Hematopoietic multipotent progenitor cell treated with erythropoietin and hydrocortisone succinate and interleukin-3 and kit ligand, for 17 days (in vitro differentiated cells): ENCODE measurements at places on chromosomes 7 and 10.

DNA sequence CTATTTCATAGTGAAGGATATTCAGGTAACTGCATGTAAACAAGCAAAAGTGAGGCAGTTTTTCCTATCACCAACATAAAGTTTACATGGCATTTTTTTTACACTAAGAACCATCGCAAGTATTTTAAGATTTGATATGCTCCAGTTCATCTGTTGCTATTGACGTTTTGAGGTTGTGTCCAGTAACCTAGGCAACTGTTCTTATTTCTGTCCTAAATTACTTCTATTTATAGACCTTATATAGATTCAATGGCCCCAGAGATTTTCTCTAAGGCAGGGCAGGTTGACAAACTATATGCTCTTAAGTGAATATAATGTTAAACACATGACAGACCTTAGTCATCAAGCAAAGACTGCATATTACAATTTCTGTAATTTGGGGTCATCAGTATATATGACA, 830.2 kb upstream of the LRRTM3 start:
- DNase-seq, result no peak

GRCh38 chr7:114856625-114857024, 65.3 kb upstream of the MDFIC start:
- DNase-seq, result no peak

- DNase-seq, result no peak
These were observed 22.5 kb upstream of the SH3PXD2A start for GRCh38 chr10:103877861-103878260.

DNA sequence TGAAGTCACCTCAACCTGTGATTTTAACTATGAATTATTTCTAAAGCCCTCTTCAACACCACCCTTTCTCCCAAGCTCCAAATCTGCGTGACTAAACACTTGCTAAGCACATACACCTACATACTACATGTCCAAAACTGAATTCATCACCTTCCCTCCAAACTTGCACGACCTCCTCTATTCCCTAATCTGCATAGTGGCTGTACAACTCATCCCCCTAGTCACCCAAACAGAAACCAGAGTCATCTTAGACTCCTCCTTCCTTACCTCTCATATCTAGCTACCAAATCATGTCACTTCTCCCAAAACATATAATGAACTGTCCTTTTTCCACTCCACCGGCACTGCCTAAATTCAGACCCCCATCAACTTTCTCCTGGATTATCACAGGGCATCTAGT, 16.2 kb downstream of the ARHGAP21 start:
- DNase-seq, result no peak

DNA sequence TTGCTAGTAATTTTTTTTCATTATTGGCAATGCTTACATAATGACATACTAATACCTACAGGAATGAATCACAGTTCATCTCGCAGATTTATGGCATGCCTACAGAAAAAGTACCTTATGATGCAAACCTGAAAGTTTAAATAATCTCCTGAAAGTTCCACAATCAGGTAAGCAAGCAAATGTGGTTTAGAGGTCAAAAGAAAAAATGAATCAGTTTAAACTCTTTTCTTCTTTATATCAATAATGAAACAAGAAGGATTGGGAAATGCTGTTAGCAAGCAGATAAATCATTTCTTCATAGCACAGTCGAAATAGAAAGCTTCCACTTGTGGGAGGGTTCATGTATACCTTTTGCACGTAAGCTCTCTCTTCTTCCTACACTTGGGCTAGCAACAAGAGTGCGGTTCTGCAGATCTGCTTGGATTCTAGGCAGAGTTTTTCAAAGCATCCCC, 53.7 kb upstream of the MTPN start:
- no peak for DNase-seq

DNA sequence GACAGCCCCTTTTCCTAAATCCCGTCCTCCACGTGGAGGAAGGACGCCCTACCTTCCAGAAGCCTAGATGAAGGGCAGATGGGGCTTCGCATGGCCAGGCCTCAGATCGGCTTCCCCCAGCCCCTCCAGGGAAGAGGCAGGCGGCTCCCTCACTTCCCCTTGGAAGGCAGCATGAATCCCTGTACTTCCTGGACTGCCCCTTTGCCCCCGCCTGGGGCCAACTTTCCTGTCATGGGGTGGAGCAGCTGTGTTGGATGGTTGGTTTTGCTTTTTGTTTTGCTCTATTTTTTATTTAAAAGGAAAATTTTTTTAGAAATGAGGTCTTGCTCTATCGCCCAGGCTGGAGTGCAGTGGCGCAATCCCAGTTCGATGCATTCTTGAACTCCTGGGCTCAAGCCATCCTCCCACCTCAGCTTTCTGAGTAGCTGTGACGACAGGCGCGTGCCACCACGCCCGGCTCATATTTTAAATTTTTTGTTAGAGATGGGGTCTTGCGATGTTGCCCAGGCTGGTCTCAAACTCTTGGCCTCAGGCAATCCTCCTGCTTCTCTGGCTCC, 27.2 kb downstream of the GTF2IRD1 start:
- no peak for DNase-seq

GRCh38 chr10:122782911-122783310, 62.7 kb downstream of the CUZD1 start:
- DNase-seq, result no peak

DNA sequence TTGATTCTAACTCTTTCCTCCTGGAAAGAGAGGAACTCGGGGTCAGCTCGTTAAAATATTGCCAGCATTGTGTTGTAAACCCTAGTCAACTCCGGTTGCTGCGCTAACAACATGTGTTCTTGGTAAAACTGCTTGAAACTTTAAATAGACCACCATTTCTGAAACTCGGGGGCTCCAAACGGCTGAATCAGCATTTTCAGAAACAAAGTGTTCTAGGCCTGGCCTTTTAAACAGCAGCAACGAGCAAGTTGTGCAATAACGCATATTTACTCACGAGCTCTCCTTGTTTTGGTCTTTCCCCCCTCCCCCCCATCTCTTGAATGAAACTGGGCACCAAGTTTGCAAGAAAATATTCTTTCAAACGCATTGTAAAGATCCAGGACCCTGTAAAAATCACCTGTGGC, 9.2 kb upstream of the GRB10 start:
- DNase-seq, result peak; percentile 26

DNA sequence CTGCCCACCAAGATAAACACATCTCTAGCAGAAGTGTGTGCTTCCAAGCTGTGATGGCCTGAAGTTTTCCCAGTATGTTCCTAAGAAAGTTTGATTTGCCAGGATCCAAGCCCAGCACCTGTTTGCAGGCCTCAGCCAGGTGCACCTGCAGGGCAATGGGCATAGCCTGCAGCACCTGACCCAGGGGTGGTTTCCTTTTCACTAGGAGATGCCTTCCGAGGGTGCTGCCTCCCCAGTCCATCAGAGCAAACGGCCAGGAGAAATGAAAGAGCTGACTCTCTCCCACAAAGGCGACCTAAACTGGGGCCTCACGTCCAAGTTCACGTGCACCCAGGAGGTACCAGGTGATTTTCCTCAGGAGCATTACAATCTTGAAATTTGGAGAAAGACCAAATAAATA, 7.1 kb downstream of the UCMA start:
- DNase-seq, result no peak

DNA sequence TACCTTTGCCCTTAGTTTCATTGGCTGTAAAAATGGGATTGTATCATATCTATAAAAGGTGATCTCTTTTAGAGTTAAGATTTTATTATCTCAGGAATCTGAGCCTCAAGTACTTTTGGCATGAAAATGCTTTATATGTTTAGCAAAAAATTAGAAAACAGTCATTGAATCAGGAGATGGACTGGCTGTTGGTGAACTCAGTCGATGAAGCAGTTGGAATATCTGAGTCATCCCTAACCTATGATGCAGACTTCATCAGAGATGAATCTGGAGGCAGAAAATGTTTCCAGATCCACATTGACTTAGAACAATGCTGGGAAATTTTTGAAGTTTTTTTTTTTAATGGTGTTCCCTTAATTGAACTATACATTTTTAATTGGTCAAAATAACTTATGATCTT, 228.5 kb downstream of the SLC25A13 start:
- no peak for DNase-seq

- no peak for DNase-seq
These were observed 69.9 kb downstream of the APBB1IP start for GRCh38 chr10:26508016-26508415.

- DNase-seq, result no peak
These were observed 73.5 kb downstream of the VOPP1 start for GRCh38 chr7:55498770-55499169.

DNA sequence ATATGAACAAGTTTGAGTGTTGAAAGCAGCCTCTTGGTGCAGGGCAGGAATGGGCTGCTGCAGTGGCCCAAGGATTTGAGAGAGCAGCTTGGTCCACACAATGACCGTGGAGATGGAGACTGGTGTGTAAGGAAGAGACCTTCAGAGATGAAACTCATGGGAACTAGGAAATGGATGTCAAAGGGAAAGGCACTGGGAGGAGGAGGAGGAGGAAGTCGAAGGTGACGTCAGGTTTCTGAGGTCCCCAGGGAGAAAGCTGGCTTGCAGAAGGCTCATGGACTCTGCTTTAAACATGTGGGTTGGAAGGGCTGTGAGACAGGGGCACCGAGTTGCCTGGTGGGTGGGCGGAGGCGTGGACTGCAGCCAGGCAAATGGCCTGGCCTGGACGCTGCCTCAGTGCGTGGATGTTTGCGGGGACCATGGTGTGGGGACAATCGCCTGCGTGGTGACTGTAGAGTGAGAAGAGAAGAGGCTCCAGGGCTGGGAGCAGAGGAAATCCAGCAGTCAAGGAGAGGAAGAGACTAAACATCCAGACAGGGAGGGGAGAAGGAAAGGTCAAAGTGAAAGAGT, 14.6 kb downstream of the C10orf71 start:
- no peak for DNase-seq

DNA sequence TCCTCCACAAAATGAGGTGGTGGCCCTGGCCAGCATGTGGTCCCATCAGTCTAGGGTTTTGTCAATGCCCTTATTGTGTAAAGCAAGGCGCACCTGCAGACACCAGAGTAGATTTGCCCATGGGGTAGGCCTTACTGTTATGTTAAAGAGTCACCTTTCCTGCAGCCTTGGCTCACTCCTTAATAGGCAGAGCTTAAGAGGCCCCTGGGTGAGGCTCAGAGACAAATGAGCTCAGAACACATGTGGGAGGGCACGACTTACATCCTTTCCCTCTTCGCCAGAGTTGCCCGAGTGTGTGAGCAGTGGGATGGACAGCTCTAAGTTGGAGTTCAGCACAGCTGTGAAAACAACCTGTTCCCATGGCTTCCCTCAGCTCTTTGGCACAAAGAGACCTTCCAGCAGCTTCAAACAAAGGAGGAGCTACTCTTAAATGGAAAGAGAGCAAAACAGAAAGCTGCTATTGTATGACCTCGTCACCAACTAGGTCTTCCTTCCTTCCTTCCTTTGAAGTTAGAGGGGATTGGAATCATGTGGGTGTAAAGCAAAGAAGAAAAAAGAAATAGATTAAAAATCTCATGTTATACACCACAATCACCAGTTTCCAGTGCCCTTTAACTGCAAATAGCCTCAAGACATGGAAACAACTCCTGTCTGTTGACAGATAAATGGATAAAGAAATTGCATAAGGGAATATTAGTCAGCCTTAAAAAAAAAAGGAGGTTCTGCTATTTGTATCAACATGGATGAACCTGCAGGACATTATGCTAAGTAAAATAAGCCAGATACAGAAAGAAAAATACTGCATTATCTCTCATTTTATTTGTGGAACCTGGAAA, 11.9 kb upstream of the XPNPEP1 start:
- no peak for DNase-seq

GRCh38 chr7:151798851-151799448, 78.0 kb downstream of the PRKAG2 start:
- no peak for DNase-seq

DNA sequence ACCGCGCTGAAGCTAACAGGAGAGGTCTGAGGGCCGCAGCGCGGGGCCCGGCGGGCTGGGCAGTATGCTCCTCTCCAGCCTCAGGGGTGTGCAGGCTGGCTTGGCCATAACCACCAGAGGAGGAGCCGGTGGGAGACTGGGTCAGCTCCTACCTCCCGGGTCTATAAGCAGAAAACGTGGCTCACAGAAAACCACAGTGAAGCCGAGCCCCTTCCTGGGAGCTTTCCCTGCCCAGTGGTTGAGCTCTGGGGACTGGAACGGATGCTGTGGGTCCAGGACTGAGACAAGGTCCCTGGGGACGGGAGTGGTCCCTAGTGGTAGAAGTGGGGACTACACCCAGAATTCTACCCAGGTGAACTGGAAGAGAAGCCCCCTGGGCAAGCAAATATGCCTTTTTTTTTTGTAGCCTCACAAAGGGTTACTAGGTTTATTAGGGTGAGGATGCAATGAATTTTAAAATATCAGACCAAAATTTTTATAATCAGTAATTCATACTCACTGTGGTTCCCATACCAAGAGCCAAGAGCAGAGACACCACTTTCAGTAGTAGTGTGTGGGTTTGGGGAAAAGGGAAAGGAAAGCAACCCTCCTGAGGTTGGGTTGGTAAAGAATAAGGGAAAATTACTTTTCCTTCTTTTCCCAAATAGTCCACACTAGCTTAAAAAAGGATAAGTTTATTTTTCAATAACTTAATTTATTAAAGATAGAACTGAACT, 67.9 kb upstream of the PRKCQ start:
- DNase-seq, result peak; percentile 40

DNA sequence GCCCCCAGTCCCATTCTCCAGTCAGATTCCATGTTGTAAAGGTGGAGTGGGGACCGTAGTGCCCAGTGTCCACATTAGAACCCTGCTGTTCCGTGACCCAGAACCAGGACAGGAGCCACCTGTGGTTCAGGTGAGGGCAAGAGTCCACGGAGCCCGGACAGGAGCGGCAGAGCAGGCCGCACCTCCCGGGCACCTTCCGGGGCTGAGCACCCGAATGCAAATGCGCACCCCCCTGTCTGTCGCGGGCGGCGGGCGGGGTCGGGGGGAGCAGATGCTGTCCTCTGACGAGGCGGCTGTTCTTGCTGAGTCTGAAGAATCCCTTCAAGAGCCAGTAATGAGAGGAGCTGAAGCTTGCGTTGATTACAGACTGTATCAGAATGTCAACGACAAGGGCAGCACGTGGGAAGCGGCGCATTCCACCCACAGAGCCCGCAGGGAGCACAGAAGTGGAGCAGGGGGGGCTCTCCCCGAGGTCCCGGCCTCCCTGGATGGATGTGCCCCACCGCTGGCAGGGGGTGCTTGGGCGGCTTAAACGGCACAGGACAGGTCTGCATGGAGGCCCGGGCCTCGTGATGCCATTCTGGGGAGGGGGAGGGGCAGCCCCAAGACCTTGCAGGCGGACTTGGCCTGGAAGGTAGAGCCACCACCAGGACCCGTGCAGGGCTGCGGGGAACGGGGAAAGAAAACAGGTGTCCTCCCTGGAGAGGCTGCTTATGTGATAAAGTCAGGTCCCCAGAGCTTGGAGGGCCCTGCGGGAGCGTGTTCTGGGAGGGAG, 407.5 kb upstream of the RNF32 start:
- no peak for DNase-seq
